GM13977 (cell line): ENCODE measurements at places on chromosomes 13 and 19.

DNA sequence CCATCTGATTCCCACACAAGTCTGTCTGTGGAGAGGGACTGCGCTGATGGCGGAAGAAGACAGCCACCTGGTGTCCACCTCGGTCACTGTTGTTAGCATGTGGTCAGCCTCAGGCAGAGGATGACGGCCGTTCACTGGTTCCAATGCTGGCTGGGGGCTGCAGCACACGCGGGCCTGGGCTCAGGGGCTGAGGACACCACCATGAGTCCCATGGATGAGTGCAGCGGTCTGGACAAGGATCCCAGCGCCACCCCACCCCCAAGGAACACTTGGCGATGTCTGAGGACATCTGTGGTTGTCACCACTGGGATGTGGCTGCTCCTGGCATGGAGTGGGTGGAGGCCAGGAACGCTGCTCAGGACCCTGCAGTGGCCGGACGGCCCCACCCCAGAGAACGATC is 10.9 kb downstream of the DPP9 start:
- DNase-seq, result no peak

DNA sequence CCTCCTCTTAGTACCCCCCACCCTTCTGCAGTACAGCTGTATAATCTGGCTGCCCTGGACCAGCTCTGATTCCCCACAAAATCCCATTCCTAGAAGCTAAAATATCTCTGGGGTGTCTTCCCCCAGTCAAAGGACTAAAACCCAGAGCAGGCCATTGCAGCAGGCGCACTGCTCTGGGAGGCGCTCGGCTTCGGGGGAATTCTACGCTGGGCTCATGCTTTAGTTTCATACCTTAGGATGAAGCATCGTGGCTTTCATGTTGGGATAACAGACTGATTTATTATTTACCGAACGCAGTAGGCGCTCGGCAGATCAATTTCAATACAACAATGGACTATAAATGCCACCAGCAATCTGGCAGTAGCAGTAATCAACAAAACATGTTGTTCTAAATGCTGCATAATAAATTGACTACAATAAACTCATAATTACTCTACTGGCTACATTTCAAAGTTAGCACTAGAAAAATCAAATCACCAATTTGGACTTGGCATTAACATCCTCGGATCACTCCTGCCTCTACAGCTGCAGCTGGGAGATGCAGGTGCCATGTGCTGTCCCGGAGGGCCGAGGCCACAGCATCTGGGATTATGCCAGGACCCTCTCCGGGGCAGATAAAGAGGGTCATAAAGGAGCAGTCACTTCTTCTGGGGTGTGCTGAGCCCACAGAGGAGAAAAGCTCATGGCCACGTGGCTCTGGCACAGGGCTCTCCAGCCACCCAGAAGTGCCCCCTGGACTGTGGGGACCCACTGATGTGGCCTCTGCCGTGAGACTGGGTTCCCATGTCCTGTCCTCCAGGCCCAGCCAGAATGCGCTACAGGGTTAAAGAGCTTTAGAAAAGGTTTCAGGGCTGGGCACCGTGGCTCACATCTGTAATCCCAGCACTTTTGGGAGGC is 35.3 kb downstream of the CEBPG start:
- DNase-seq, result no peak

DNA sequence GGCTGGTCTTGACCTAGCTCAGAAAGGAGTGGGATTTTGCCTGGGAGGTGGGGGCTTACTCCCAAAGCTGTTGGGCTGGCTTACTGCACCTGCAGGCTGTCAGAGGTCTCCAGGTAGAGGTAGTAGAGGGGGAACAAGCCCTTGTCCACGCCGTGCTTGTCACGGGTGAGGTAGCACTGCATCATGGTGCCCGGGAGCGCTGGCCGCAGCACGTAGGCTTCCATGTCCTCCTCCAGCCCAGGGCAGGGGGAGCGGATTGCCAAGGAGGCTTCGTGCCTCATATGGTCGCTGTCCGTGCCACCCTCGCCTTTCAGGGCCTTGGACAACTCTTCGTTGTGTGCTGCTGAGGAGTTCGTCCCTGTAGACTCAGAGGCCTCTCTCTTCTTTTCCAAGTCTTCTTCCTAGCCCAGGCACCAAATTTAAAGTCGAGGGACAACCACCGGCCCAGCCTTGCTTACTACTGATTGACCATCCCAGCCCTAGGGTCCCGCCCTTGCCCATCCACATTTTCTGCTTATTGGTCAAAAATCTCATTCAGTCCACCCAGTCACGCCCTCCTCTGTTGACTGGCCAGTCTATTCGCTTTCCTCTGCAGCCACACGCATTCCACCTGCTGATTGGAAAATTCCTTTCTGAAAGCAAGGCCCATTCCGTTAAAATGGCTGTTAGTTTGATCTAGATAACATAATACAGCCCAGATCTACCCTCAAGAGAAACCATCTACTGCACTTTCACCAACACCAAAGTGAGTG is 10.5 kb downstream of the TULP2 start:
- no peak for DNase-seq

DNA sequence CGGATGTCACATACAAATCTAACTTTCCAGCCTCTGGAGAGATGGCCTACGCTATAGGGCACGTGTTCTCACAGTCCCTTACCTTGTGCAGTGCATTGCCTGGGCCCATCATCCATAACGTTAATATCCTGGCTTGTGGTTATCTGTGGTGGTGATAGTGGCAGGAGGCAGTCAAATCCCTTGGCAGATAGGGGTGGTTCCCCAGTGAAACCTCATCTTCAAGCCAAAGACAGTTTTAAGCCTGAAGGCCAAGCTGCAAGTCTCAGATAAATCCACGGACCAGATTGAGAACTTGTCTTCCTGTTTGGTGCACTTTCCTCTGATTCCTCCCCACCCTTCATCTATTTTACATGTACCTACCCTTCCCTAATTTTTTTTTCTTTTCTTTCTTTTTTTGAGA is 4.3 kb upstream of the FBXO17 start:
- no peak for DNase-seq

DNA sequence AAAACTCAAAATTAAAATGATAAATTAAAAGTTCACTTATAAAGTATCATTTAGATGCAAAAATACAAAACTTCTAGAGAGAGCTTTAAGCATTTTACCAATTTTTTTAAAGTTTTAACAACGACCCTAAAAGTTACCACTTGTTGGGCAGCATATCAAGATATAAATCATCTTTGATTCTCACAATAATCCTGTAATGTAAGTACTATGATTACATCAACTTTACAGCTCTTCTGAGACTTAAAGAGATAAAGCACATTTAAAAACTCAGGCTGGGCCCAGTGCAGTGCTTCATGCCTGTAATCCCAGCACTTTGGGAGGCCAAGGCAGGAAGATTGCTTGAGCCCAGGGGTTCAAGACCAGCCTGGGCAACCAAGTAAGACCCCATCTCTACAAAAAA is 202.7 kb upstream of the GPC6 start:
- no peak for DNase-seq

DNA sequence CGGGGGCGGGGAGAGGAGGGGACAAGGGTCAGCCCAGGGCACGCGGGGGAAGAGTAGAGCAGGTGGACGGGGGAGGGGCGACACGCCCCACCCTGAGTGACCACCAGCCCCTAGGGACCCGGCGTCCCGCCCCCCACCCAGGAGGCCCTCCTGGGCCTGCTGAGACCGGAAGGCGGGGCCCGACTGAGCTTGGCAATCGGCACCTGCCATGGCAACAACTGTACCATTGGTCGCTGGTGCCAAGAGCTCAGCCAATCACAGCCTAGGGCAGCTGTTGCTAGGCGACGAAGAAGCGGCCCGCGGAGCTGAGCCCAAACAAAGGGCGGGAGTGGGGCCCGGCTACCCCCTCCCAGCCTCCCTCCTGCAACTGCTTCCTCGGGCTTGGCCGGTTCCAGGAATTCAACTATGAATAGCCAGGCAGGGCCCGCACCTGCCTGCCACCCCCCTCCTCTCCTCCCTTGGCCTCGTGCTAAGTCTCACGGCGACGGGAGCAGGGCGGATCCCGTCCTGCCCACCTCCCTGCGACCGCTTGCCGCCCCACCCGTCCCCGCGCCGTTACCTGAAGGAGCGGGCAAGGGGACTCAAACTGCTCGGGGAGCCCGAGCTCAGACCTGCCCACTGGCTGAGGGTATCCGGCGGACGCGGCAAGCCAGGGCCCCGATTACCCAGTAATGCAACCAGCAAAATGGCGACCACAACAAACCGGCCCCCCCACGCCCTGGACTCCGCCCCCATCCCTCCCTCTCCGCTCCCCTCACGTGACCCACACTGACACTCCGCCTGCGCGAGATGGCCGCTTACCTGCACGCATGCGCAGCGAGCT is at the start of gene DYRK1B:
Gene DYRK1B (minus strand): TSS at position 699 of the 823 bp plus-strand sequence. CDS start 2,295 bp downstream, outside the sequence.
- peak; percentile 99 for DNase-seq

- DNase-seq, result no peak
Measured at GRCh38 chr13:102090532-102090931, 311.3 kb downstream of the FGF14 start.

- no peak for DNase-seq
Measured at GRCh38 chr13:114144606-114145244, 12.3 kb upstream of the RASA3 start.

DNA sequence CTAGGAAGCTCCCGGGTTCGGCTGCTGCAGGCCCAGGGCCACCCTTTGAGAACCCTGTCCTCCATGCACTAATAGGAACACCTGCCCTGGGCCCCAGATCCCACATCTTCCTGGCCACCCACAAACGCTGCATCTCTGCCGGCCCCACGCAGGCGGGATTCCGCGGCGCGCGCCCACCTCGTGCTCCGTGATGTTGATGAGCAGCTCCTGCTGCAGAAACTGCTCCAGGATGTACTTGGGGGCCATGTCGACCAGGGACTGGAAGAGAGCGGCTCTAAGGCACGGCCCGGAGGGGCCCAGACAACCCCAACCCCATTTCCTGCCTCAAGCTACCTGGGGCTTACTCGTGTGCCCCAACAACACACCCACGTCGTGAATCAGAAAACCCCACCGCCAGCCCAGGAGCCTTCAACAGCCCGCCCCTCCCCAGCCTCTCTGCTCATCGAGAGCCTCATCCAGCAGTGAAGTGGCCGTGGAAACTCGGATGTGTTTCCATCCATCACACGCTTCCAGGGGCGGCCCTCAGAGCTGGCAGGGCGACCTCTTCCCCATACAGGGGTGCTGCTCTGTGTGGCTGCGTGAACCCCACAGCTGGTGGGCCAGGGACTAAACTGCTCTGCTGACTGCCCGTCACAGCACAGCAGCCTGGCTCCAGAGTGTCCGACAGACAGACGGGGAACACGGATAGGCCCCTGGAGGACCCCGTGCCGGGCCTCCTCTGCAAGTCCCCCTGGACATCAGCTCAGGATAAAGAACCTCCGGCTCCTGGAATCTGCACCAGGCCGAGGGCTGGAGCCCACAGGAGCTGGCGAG is 4.2 kb downstream of the POLR2E start:
- no peak for DNase-seq

GRCh38 chr19:47274891-47275761 is 441 bp downstream of the INAFM1 start:
- DNase-seq, result no peak

- DNase-seq, result no peak
Measured at GRCh38 chr13:84741253-84741652, 859.0 kb upstream of the SLITRK1 start.

DNA sequence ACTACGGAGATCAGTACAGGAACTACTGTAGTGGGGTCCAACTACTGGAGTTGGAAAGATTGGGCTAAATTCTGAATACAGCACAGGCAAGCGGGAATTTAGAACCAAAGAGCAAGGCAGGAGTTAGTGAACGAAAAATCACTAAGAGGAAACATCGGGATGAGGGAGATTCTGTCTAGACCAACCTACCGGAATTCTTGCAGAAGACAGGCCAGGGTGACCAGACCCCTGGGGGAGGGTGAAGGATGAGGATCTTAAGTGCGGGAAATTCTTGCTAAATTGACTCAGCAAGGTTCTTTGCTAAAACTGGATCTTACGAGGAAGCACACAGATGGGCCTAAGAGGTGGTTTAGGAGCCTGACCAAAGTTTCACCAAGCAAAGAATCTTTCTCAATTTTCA is 13.2 kb upstream of the PSPC1 start:
- DNase-seq, result no peak

DNA sequence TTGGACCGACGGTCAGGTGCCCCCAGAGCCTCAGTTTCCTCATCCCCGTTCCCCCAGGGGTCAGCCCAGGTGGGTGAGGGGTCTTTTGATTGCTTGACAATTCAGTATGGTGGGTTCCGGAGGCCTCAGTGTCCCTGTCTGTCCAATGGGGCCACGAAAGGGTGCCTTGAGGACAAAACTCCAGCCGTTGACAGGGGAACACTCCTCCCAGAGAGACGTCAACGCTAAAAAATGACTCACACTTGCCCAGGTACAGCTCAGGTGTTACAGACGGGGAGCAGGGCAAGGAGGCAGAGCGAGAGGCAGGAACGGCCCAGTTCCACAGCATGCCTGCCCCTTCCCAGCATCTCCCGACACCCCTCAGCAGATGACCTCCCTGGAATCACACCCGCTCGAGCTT is 1.8 kb downstream of the TNFAIP8L1 start:
- DNase-seq, result no peak

- DNase-seq, result no peak
Measured at GRCh38 chr19:35491836-35492360, 1.6 kb upstream of the KRTDAP start.

DNA sequence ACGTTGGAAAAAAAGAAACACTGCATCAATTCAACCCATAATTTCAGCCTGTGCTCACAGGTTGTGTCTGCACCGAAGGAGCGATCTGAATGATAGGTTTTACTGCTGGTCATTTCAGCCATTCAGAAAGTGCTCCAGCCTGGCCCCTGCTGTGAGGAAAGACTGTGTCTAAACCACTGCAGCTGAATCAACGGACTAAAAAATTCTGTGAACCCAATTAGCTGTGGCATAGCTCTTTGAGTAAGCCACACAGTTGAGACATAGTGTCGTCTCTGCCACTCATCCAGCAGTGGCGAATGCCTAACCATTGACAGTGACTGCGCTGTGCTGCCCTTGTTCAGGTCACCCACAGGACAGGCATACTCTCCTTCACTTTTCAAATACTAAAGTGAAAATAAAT is 179.8 kb downstream of the COG6 start:
- no peak for DNase-seq

DNA sequence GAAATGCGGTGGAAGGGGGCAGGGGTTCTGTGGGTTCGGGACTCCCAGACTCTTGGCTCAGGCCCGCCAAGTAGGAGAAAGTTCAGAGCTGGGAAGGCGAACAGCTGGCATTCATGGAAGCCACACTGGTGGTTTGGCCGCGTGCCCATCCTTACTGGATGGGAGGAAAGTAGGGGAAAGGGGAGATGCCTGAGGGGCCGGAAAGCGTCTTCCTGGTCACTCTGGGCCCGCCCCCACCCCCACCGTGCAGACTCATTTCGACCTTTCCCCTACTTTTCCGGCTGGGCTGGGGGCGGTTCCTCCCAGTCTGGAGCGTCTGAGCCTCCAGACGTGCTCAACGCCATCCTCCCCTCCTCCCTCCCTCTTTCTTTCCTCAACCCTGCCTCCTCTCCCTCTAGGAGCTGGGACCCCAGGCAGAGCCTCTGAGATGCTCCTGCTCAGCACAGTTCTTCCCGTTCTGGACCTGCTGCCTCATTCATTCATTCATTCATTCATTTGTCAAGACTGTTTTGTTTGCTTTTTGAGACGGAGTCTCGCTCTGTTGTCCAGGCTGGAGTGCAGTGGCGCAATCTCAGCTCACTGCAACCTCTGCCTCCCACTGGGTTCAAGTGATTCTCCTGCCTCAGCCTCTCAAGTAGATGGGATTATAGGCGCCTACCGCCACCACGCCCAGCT is 3.5 kb downstream of the ANGPTL4 start:
- DNase-seq, result no peak
